ENCODE measurements at places on chromosomes 1 and 21.

GRCh38 chr1:145997718-145998023 lies 1.3 kb upstream of the TXNIP start:
- DNase-seq: no peak

GRCh38 chr1:61005614-61006580 lies 76.5 kb upstream of the NFIA start:
- no peak for DNase-seq

DNA sequence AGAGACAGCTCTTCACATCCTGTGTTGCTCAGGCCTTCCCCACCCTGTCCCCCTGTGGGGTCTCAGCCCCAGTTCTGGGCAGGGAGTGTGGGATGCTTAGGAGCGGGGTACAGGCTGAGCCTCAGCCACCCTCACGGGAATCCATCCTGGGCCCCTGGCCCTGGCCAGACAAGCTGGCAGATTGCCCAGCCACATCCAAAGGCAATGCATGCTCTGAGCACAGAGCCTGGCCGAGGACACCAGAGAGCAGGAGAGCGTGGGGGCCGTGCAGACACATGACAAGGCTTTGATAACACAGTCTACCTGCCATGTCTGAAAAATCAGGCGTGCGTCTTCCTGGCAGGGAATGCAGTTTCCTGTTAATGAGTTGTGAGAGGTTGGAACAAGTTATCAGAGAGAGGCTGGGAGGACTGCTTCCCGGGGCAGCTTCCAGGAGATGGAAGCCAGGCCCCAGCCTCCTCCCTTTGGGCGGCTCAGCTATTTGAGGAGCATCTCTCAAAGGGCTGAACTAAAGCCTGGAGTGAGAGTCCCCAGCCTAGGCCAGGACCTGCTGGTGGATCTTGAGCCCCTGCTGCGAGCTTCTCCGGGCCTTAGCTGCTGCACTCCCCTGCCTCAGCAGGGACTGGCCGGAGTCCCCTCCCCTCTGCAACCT lies 72.2 kb upstream of the SELENON start:
- DNase-seq: no peak

DNA sequence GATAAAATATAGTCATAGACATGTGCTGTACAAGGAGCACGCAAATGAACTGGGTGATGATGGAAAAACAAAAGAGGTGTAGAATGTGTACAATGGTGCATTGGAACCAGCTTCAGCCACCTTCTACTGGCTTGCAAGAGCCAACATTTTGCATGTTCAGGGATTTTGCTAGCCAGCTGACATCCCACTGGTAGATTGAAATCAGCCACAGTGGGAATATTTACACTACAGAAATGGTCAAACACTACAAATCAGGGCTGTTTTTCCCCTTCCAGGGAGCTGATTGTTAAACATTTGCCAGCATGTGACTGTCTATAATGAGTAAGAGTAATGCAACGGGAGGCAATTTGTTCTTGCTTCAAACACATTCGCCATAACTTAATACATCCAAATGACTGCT lies 23.2 kb downstream of the PMVK start:
- no peak for DNase-seq

DNA sequence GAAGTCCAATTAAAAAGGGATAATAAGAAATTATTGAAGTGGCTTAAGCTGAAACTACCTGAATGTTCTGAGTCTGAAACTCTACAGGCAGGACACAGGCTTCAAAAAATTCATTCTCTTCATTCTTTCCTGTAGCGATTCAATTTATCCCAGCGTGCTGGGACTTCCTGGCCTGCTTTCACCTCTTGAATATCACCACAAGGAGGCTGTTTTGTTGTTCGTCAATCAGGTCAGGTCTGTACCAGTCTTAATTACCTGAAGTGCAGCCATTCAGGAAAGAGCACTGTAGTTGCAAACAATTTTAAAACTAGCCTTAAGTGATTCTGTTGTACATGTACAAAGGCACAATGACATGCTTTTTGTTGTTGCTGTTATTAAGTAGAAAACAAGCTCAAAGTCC lies 38.4 kb downstream of the FYB2 start:
- no peak for DNase-seq

DNA sequence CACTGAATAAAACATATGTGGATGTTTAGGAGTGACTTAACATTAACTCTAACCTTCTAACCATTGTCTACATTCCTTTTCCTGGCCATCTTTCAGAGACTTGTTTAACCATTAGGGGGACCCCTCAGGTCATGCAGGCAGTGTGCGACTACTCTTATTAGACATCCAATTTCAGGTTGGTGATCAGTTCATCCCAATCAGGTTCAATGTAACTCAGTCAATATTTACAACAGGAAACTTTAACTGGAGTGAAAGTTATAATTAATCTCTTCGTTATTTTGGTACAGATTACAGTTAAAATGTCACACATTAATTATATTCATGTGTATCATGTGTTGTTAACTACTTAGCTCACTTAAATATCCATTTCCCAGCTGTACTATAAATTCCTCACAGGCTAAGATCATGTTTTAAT lies 68.8 kb upstream of the RGS1 start:
- no peak for DNase-seq

DNA sequence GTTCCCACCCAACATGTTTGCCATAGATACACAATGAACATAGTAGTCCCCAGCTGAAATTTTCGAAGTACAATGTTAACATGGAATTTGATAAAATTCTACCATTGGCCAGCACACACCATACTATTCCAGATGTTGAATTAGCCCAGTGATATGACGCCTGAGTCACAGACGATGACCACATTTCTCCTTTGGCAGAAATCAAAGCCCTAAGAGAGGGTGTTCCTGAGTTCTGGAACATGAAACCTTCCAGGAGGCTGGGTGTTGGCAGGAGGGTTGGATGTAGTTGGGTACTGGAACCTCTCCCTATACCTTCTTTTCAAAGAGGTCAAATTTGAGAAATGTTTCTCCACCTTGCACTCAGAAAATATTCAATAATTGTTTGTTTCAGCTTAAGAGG lies 37.8 kb downstream of the LPAR3 start:
- no peak for DNase-seq

DNA sequence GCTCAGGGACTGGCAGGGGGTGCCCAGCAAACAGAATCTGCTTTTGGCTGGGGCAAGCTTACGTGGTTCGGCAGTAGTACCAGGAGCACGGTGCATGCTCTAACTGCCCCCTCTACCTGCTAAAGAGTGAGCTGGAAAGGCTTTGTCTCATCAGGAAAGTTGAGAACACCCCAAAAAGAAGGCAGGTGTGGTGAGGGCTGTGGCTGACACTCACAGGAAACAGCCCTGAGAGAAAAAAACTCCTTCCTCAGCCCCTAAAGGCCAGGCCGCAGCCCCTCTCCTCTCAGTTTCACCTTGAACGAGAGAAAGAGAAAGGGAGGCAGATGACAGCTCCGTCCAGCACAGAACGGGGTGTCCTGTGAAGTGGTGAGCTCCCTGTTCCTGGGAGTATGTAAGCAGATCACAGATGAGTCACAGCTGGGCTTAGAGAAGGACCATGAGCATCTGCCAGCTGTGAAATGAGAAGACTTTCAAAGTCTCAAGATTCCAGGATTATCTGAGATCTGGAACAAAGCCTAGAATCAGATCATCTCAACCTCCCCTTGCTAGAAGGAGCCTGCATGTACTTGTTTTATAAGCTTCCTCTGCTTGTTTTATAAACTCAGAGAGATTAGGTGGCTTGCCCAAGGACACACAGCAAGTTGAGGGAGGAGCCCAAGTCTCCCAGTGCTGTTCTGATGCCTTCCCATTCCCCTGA lies 13.4 kb downstream of the LAPTM5 start:
- no peak for DNase-seq

- DNase-seq: no peak
Measured at GRCh38 chr1:85575363-85575995, 5.1 kb upstream of the CCN1 start.

DNA sequence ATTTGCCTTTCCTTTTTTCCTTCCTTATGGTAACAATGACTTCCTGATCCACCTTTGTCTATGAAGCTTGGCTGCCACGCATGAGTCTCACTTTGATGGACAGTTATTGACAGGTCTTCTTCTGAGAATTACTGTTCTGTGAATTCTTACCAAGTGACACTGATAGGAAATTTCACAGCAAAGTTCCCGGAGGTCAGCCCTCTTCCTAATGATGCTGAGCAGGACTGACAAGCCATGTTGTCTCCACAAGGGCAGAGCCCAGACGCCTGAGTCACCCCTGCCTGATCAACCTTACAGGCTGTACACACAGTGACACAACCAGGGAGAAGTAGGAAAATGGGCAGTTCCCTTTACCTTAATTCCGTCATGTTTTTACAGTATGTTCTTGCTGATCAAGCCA lies 44.2 kb downstream of the ZC3H11B start:
- no peak for DNase-seq

DNA sequence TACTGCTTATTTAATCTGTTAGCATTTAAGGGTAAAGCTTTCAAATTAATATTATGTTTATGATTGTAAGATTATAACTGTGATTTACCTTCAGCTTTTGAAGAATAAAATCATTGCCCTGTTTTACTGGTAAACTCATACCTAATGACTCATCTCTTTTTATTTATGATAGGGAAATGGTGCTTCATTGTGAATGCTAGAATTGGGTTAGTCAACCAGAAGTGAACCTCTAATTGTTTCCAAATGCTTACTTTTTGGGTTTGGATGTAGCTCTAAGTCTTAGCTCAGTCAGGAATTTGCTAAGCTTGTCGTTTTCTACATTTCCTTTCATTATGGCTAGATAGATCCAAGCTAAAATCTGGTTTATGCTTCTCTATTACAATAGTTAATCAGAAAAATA lies 59.4 kb downstream of the SLC30A7 start:
- no peak for DNase-seq

DNA sequence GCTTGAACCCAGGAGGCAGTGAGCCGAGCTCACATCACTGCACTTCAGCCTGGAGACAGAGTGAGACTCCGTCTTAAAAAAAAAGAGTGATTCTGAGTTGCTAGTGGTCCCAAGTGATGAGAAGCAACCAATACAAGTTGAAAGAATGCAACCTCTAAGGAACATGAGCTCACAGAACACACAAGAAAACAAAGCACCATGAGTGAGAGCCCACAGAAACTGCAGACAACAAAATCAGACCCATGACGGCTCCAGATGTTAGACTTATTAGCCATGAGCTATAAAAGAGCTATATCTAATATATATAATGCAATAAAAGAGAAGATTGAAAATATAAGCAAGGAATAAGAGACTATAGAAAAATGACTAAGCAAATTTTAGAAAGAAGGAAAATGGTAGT lies 50.0 kb downstream of the MATN1 start:
- DNase-seq: no peak

GRCh38 chr1:222285526-222285925 lies 262.4 kb downstream of the HHIPL2 start:
- DNase-seq: no peak

- no peak for DNase-seq
Measured at GRCh38 chr1:177966199-177966598, 3.7 kb downstream of the SEC16B start.

- no peak for DNase-seq
Measured at GRCh38 chr1:182335771-182336566, 55.6 kb downstream of the GLUL start.

DNA sequence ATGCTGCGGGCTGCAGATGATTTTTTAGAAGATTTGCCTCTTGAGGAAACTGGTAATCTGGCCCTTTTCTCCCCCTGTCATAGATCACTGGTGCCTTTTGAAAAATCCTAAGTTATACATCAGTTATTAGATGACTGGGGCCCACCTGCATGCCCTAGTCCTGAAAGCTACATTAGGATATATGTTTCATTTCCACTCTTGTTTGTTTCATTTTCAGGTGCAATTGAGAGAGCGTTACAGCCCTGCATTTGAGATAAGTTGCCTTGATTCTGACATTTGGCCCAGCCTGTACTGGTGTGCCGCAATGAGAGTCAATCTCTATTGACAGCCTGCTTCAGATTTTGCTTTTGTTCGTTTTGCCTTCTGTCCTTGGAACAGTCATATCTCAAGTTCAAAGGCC lies 8.1 kb upstream of the IFI44 start:
- no peak for DNase-seq

DNA sequence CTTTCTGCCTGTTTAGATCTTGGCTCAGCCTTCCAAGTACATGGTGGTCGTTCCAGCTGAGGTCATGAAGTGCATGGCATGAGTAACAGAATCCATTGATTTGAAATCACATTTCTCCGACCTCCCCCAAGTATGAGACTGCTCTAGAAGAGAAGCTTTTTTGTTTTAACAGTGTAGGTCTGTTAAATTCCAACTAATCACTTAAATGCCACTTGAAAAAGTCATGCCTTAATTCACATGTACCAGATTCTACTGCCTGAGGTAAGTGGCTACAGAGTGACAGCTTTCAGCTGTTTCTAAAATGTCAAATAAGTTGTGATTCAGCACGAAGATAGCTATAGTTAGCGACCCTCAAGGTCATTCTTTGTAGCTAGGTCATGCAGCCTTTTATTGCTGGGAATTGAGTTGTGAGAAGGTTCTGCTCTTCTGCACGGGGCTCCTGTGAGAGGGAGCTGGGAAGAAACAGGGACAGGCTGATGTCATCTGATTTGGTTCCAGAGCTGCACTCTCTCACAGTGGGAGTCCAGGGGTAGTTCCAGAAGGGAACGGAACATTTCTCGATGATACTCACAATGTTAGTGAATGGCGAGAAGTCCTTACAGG lies 112.7 kb downstream of the VPS13D start:
- no peak for DNase-seq

DNA sequence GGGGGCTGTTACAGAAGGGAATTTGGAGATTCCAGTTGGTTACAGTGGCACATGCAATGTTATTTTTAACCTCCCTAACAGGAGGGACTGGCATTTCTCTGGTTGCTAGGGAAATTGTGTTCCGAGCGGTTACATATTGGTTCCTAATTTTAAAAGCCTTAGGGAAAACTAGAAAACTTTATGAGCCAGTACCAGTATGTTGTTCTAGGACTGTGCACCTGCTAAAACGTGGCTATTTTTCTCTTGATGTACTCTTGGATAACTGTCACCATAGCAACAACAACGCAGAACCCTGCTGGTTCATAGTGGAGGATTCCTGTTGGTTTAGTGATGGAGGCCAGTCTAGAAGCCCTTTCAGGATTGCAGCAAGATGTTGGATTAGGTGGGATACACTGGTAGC lies 68.9 kb upstream of the PGBD5 start:
- DNase-seq: no peak

- no peak for DNase-seq
Measured at GRCh38 chr1:205319081-205320018, 2.2 kb downstream of the NUAK2 start.

- DNase-seq: no peak
Measured at GRCh38 chr1:7970246-7970645, 8.7 kb downstream of the PARK7 start.

DNA sequence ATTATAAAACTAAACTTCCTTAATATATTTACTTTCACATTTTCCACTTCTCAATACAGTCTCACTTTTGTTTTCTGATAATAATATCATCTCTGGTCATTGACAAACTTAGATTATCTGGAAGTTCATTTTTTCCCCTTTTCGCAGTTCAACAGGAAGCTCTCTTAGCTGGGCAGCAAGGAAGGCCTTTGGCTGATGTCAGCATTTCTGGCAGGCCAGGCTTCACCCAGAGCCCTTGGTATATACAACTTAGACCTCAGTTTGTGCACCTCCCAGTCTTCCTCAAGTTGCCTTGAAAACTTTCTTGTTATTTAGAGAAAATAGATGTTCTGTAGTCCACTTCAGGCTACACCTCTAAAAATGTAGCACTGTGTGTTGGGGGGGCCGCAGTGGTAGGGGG lies 1103.6 kb downstream of the AMY1C start:
- DNase-seq: no peak
